Glutamatergic neuron (in vitro differentiated cells): ENCODE measurements at places on chromosomes 12 and 14.

DNA sequence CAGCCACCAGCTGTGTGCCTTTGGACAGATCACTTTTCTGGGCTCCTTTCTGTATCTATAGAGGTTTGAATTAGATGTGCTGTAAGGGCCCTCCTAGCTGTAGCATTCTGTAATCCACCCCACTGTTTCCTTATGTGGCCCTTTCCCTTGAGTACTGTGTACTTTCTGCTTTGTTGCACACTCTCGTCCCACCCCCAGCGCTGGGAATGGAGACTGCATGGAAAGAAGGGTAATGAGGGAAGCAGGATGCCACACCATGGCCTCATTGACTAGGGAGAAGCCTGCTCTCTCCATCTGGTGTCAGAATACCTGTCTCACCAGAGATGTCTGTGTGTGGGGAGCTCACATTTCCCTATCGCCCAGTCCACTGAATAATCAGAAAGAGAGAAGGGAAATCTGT lies 13.6 kb upstream of the GALNT16 start:
- DNase-seq, result peak; percentile 69

DNA sequence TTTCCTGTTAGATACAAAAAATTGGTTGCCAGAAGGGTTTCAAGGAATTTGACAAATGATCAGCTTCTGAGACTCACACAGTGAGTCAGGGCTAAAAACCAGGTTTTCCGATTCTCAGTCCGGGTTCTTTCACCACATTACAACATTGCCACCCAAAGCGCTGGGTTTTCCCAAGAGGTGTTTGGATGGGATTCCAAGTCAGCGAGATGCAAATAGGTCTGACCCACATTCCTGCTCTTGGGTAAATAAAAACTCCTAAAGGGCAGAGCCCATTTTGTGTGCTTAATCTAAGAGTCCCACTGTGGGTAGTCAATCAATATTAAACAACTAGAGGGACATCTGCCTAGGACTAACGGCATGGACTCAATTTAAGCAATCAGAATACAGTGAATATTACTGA lies 5.4 kb upstream of the RIC8B start:
- DNase-seq, result no peak

DNA sequence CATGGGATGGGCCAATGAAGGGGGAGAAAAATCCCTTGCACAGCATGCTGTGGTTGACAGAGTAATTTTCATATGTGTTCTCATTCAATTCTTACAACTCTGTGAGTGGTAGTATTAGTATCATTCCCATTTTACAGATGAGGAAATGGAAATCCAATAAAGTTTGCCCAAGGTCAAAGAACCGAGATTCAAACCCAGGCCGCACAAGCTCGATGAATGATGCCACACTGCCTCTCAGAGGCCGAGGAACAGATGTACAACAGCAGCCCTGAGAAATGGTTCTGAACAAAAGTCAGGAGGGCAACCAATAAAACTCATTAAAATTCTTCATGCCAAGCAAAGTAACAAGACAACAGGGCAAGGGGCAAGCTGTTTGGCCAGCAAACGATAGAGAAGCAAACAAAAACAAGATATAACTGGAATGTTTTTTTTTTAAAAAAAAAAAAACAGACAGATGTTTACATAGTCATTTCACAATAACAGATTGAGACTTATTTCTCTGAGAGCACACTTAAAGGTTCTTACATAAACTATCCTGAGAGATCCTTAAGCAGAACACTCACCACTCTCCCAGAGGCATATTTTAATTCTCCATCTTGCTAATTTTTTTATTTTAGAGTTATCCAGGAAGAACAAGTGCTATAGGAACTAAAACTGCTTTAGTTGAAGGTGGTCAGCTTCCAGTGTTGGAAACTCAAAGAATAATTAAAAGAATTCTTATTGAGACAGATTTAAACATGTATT lies 85.8 kb downstream of the EXOC5 start:
- peak; percentile 41 for DNase-seq

GRCh38 chr12:47286676-47287075 lies 206.9 kb upstream of the AMIGO2 start:
- no peak for DNase-seq

- DNase-seq, result peak; percentile 95
Measured at GRCh38 chr12:109597795-109598427, 24.3 kb downstream of the MVK start.

GRCh38 chr14:24910408-24910986 lies 139.4 kb downstream of the STXBP6 start:
- no peak for DNase-seq

DNA sequence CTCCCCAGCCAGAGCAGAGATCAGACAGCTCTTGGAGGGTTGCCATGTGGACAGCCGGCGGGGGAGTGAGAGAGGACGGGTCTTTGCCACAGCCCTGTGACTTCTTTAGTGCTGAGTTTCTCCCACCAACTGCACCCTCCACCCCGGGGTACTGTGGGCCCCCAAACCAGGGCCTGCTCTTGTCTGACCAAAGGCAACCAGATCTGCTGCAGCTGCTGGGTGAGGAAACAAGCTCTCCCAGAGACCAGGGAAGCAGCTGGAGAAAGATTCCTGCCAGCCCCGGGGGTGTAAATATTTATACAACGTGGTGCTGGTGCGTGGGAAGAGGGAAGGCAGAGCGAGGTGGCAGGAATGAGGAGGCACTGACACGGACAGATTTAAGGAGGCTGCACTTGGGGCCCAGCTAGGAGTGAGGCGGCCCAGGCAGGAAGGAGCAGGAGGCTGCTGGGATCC lies 14.3 kb upstream of the ZFP36L1 start:
- DNase-seq, result no peak

DNA sequence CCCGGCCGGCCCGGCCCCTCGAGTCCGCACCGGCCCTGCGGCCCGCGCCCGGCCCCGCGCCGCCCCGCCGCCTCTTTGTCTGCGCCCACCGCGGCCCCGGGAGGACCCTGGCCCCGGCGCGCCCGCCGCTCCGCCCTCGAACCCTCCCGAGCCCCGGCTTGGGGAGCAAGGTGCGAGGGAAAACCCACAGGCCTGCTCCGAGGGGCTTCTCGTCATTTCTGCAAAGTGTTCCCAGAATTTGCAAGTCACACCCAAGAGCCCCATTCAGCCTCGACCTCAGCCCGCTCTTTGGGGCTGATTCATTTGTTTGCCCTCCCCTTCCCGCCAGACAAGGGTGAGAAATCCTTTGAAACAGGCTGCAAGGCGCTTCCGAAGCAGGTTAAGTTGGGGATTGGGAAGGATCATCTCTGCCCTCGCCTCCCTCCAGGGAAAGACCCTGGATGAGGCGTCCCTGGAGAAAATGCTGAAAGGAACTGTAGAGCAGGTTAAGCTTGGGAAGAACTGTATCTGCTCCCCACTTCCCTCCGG lies 325 bp upstream of the CLIP1 start:
- DNase-seq, result no peak

- no peak for DNase-seq
Measured at GRCh38 chr14:25350802-25351201, 300.9 kb upstream of the STXBP6 start.

DNA sequence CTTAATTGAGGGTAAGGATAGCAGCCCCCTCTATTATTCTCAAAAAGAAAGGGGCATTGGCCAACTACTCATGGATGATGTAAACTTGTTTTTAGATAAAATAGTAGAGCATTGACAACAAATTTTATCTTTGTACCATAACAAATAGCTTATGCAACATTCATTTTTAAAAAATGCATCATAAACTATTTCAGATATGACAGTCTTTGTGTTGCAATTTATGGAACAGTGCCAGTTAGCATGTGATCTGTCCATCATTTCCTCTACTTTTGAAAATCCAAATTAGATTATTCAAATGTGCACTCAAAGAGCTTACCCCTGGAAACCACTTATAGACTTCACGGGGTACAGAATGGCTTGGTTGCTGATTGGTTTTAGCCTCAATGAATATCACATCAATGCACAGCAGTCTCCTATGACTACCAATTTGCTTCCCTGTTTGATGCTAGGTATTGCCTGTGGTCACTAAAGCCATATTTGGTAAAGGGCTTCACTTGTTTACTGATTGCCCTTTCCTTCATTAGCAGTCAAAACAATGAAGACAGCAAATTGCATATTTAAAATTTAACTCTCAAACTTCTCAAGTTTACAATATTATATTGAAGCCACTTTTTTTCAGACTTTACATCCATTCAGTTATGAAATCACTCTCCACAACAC lies 274.9 kb upstream of the MGAT4C start:
- DNase-seq, result no peak

GRCh38 chr14:104105822-104106470 lies 20.4 kb downstream of the ASPG start:
- no peak for DNase-seq

DNA sequence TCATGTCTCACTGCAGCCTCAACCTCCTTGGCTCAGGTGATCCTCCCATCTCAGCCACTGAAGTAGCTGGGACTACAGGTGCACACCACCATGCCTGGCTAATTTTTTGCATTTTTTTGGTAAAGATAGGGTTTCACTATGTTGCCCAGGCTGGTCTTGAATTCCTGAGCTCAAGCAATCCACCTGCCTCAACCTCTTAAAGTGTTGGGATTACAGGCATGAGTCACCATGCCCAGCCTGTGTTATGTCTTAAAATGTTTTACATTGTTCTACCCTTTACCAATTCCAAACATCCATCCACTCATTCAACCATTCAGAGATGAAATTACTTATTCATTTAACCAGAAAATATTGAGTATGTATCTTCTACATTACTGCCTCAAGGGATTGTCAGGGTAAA lies 111.6 kb upstream of the BTG1 start:
- no peak for DNase-seq

GRCh38 chr14:94320243-94320642 lies 2.9 kb downstream of the SERPINA6 start:
- no peak for DNase-seq

- no peak for DNase-seq
Measured at GRCh38 chr12:64670019-64670418, 59.7 kb downstream of the RASSF3 start.

DNA sequence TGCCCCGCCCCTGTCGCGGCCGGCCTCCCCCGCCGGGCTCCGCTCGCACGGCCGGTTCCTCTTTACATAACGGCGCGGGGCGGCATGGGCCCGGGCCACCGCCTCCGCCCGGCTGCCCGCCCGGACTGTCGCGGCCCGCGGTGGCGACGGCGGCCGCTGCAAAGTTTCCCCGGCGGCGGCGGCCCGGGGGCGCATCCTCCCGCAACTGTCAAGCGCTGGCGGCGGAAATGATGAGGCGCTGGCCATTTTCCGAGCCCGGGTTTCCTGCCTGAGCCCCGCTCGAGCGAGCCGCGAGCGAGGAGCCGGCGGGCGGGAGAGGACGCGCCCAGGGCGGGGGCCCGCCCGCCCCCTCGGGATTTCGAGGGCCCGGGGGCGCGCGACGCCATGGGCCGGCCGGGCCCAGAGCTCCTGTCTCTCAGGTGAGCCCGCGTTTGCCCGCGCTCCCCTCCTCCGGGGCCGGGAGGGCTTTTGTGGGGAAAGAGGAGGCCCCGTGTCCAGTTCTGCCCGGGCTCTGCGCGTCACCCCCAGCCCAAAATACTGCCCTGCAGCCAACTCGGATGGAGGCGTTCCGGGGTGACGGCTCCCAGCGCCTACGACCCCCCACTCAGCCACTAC lies at the start of gene SH2B3:
Gene SH2B3, plus strand, starts transcription at position 65 of the 615 bp plus-strand sequence. CDS start 12,223 bp downstream, outside the sequence.
- no peak for DNase-seq

- no peak for DNase-seq
Measured at GRCh38 chr14:89015016-89015415, 190.6 kb downstream of the TTC8 start.

GRCh38 chr14:74616507-74616906 lies 4.5 kb upstream of the LTBP2 start:
- no peak for DNase-seq

DNA sequence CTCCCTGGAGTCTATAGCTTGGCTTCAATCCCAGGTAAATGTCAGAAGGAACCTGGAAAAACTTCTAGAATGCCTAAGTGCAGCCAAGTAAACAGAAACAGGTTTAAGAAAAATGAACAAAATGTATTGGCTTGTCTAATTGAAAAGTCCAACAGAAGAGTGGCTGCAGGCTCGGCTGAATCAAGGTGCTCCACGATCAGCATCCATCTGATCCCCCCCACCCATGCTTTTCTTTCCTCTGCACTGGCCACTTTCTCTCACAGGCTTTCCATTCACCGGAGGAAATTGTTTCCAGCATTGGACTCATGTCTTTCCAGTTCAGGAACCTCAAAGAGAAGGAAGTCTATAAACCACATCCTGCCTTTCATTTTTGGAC lies 42.0 kb upstream of the C14orf180 start:
- no peak for DNase-seq

GRCh38 chr12:54561164-54561563 lies 11.8 kb downstream of the PDE1B start:
- no peak for DNase-seq

DNA sequence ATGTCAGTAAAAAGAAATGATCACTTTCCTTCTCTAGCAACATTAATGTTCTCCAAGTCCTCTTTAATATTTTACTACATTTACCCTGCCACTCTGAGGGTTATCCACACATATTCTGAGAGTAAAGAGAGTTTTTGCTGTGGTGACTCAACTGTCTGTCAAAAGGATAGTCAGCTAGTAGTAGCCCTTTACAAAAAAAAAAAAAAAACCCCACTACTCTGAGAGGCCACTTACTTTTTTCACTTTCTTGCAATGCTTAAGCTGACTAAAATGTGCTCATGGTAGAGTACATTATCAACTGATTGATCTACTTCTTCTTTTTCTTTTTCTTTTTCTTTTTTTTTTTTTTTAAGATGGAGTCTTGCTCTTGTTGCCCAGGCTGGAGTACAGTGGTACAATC lies 27.6 kb upstream of the PPM1A start:
- DNase-seq, result no peak

DNA sequence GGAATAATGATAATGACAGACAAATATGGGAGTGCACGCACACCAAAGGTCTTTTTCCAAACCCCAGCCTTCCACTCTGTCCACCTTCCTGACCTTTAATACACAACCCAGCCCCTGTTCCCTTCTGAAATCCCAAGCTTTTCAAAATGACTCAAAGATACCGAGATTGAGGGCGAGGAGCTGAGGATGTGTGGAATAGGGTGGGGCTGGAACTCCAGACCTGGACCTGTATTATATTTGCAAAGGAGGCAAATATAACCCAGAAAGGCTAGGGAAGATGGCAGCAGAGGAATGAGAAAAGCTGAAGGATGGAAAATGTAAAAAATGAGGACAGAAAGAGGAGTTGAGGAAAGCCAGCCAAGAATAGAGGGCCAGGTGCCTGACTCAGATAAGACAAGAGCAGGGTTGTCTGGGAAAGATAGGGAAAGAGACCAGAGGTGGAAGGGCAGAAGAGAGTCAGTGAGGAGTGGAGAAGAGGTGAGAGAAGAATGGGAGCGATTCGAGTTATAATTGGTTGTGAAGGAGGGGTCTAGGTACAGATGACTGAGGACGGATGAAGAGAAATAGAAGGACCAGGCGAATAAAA lies 1.0 kb upstream of the PTMS start:
- no peak for DNase-seq

- no peak for DNase-seq
Measured at GRCh38 chr12:28883406-28883997, 265.6 kb upstream of the FAR2 start.

- no peak for DNase-seq
Measured at GRCh38 chr12:50711121-50711520, 52.8 kb upstream of the ATF1 start.

DNA sequence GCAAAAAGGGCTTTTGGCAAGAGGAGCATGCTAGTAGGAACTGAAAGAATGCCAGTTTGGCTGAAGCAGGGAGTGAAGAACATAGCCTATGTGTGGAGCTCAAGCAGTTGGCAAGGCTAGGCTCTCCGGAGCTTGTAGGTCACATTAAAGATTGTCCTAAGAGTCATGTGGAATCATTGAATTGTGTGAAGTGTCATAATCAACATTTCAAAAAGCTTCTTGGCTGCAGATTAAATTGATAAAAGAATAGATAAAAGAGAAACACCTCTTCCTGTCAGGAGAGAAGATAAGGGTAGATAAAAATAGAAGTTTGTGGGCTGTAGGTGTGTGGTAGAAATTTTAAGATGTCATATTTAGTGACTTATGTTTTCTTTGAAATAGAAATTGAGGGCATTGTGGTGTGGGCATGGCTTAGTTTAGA lies 36.1 kb downstream of the CPSF6 start:
- no peak for DNase-seq
